Daoy (cell line): ENCODE measurements at places on chromosomes 5 and 9. TPM values are rescaled to one million over a fixed set of nuclear protein-coding genes. Genes with fewer than 3 reads are reported as not detected.

The KIF24 gene
- total RNA-seq = 5.8 and 6.3 TPM in 2 replicates

GRCh38 chr9:110173322-110173642 lies 34.7 kb downstream of the C9orf152 start:
- no peak for DNase-seq

DNA sequence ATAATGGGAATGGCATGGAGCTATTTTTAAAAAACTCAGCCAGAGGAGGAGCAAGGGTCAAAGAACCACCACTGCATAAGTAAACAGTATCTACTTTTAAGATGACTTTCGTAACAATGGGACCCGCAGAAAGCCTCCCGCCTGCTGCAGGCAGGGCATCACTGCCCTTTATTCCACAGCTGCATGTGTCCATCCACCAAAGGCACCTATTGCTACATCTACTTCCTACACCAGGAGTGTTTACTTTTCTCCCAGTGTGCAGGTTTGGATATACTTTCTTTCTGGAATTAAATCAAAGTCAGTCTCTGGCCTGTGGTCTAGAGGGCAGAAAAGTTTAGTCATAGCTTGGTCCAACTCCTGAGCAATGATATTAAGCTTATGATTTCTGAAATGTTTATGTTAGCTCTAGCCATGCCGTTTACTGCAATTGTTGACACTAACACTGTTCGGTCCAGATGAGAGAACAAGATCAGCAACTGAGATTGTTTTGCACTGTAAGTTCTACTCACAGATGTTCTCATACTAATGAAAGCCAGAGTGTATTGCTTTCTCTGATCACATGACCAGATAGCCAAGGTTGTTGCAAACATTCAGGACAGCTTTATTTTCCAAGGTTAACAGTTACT lies 391.5 kb downstream of the FGF10 start:
- no peak for DNase-seq

DNA sequence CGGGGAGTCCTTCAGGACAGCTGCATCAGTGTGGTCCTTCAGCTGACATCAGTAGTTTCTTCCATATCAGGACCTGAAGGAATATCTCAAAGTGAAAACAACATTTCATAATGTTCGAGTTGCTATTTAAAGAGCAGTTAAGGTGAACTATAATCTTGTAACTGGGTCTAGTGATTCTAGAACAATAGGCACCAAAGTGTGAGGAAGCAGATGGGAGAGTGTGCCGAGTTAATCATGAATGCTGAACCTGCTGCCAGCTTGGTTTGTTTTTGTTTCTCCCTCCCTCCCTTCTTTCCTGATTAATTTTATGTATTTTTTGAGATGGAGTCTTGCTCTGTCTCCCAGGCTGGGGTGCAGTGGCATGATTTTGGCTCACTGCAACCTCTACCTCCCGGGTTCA lies 3.6 kb upstream of the PTGR1 start:
- DNase-seq = no peak

DNA sequence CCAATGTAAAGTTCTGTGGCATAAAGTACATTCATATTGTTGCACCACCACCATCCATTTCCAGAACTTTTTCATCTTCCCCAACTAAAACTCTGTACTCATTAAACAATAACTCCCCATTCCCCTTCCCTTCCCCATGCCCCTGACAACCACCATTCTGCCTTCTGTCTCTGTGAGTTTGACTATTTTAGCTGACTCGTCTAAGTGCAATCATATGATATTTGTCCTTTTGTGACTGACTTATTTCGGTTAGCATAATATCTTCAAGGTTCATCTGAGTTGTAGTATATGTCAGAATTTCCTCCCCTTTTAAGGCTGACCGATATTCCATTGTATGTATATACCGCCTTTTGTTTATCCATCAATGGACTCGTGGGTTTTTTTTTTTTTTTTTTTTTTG lies 29.0 kb upstream of the SMU1 start:
- DNase-seq = no peak

DNA sequence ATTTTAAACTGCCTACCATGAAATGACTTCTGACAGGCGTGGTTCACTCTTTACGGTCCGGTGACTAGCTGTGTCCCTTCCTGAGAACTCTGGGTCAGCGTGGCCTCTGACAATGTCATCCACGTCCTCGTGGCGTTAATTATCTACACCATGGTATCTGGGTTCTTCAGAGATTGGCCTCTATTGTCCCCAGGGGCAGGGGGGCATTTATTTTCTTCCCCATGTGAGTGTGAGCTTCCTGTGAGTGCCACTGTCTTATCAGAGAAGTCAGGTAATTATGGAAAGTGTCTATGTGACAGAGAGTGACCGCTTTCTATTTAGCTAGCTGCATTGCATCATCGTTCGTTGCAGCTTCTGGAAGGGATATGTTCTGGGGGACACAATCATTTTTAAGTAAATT lies 77.2 kb downstream of the FBXL7 start:
- DNase-seq = no peak

GRCh38 chr5:133658327-133658726 lies 46.0 kb upstream of the FSTL4 start:
- no peak for DNase-seq
